ENCODE measurements at places on chromosomes 3 and 15. TPM values are rescaled to one million over a fixed set of nuclear protein-coding genes. Genes with fewer than 3 reads are reported as not detected.

The SOX2 gene
- not detected for total RNA-seq

- DNase-seq = no peak
These were observed 16.5 kb downstream of the AADACL2 start for GRCh38 chr3:151750181-151750580.

DNA sequence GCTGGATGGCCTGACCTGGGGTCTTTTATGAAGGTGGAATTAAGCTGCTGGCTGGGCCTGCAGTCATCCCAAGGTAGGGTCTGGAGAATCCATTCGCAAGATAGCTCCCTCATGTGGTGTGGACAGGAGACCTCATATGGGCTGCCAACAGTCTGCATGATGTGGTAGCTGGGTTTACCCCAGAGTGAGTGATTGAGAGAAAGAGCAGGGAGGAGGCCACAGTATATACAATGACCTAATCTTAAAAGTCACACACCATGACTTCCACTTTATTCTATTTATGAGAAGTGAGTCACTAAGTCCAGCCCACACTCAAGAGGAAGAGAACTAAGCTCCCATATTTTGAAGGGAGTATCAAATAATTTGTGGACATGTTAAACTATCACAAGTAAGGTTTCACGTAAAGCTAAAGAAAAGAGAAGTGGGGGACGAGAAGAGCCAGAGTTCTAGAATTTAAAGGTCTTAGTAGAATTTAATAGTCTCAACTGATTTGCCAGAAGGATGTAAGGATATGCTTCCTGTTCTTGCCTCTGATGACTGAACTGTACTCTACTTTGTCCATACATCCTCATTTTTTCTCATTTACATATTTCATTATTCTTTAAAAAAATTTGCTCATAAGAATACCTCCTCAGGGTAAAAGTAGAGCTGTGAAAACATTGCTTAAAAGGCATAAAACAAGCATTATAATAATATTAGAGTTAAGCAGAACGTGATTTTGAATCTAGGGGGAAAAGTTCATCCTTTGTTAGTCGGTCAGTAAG is 184.4 kb downstream of the PEX5L start:
- DNase-seq = no peak

The LDHAL6B gene
- not detected for total RNA-seq

DNA sequence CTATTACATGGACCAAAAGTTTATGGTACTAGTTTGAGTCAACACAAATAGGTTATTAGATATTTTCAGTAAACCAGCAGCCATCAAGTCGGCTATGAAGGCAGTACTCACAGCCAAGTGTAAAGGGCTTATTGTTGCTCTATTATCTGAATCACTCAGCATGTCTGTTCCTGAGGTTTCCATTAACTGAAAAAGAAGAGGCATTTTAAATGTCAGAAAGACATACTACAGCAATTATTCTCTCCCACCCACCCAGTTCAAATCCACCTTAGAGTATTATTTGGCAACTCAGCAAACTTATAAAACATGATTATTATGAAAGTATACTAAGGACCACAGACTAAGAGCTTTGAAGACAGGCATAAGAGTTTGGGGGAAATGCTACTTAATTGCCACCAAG is 93.1 kb downstream of the BTD start:
- no peak for DNase-seq

The BMF gene
- 11.2 TPM for total RNA-seq

GRCh38 chr15:47998619-47999019 is 122.2 kb upstream of the SLC24A5 start:
- DNase-seq = no peak

The DISP2 gene
- total RNA-seq = 0.05 TPM

GRCh38 chr3:20105513-20106280 is 65.5 kb downstream of the KAT2B start:
- no peak for DNase-seq

Measured in CD8-positive, alpha-beta T cell (primary cell).